Stomach (tissue), 19 donors: ENCODE measurements at places on chromosomes 4 and X. TPM values are rescaled to one million over a fixed set of nuclear protein-coding genes. Genes with fewer than 3 reads are reported as not detected.

DNA sequence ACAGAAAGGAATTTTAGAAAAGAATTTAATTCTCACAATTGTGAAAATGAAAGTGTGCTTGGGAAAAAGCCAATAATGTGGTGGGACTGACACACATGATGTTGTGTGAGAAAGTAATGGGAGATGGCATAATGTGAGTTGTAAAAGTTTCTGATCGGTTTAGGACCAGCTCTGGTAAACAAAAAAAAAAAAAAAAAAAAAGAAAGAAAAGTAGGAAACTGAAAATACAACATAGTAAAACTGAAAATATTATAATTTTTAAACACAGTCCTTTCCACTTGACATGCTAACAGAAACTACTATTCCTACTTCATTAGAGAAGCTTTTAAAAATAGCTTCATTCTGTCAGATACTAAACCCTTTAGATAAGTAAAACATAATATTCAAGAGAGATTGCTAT is 28.2 kb downstream of the RAP1GDS1 start:
- H3K36me3 ChIP-seq = no peaks in the 10 kb centered on the region
- DNase-seq = no peak
- H3K27ac ChIP-seq = no peak overlapping the region
- peaks cover 7% of the 10 kb centered on the region for H3K4me1 ChIP-seq
- no peak overlapping the region for H3K4me3 ChIP-seq

GRCh38 chrX:109475174-109475891 is 6.6 kb downstream of the GUCY2F start:
- no peak overlapping the region for H3K27ac ChIP-seq
- no peaks in the 10 kb centered on the region for H3K4me1 ChIP-seq
- H3K36me3 ChIP-seq = no peaks in the 10 kb centered on the region
- H3K27me3 ChIP-seq = peaks cover 16% of the 10 kb centered on the region
- no peak overlapping the region for H3K4me3 ChIP-seq

DNA sequence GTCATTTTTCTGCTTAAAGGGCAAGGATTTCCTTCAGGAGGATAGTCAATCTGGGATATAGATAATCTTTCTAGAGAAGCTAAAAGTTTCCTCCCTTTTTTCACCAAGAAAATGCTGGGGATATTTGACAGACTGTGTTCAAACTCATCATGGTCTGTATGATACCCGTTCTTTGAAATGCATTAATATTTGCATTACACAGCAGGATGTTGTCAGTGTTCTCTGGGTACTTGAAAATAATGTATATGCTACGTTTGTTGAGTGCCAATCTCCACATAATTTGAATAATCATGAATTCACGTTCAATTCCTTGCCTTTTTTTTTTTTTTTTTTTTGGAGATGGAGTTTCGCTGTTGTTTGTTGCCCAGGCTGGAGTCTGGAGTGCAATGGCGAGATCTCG is 18.0 kb upstream of the BMPR1B start:
- no peaks in the 10 kb centered on the region for H3K27me3 ChIP-seq
- H3K4me1 ChIP-seq = no peaks in the 10 kb centered on the region
- no peak for DNase-seq
- H3K27ac ChIP-seq = no peak overlapping the region

GRCh38 chr4:47718696-47719095 is 119.2 kb downstream of the CORIN start:
- H3K36me3 ChIP-seq = no peaks in the 10 kb centered on the region
- no peak overlapping the region for H3K4me3 ChIP-seq
- no peak overlapping the region for H3K27ac ChIP-seq
- H3K4me1 ChIP-seq = no peaks in the 10 kb centered on the region
- no peak for DNase-seq

GRCh38 chr4:188930822-188931221 is 791.6 kb downstream of the TRIML1 start:
- no peaks in the 10 kb centered on the region for H3K4me1 ChIP-seq
- no peaks in the 10 kb centered on the region for H3K36me3 ChIP-seq
- no peak overlapping the region for H3K27ac ChIP-seq
- H3K27me3 ChIP-seq = no peaks in the 10 kb centered on the region
- no peak overlapping the region for H3K4me3 ChIP-seq

DNA sequence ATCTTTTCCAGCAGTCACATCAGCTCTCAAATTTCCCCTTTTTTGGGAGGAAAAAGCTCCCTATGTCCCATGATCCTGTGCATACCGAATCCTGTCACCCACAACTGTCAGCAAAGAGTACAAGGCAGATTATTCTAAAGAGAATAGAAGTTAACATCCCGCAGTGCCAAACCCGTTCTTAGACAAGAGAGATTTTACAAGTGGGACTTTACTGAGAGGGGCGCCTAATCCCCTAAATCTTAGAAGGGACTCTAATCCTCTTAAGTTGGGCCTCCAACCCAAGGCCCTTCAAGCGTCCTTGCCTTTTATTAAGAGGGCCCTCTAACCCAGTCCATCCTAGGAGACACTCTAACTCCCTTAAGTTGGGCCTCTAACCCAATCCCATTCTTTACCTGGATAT is 193.9 kb downstream of the CPXCR1 start:
- DNase-seq = no peak
- H3K27me3 ChIP-seq = no peaks in the 10 kb centered on the region
- H3K4me1 ChIP-seq = no peaks in the 10 kb centered on the region
- H3K36me3 ChIP-seq = no peaks in the 10 kb centered on the region

DNA sequence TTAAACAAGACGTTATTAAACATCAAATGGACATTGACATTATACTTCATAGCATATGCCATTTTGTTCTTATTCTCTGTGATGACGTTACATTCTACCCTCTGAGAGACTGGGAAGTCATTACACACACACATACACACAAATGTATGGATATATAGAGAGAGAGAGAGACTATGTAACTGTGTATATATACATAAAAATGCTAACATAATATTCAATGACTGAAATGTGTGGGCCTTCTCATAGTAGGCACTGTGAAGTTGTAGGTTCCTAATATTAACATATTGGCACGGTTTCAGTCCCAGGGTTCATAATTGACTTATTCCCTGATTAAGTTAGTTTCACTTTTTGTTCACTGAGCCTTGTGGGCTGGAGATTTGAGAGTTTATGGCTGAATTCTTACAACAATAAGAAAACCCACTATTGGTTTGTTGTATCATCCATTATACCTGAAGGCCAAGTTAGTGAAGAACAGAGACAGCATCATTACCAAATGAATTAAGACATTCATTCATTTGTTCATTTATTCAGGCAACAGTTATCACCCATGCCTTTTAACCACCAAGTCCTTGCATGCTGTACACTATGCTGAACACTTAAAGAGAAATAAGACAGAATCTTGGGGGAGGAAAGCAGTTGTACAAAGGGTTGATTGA is 68.5 kb downstream of the GAB1 start:
- DNase-seq = no peak
- H3K27me3 ChIP-seq = no peaks in the 10 kb centered on the region
- no peaks in the 10 kb centered on the region for H3K36me3 ChIP-seq
- no peak overlapping the region for H3K4me3 ChIP-seq
- peaks cover 88% of the 10 kb centered on the region for H3K4me1 ChIP-seq
- H3K27ac ChIP-seq = no peak overlapping the region

DNA sequence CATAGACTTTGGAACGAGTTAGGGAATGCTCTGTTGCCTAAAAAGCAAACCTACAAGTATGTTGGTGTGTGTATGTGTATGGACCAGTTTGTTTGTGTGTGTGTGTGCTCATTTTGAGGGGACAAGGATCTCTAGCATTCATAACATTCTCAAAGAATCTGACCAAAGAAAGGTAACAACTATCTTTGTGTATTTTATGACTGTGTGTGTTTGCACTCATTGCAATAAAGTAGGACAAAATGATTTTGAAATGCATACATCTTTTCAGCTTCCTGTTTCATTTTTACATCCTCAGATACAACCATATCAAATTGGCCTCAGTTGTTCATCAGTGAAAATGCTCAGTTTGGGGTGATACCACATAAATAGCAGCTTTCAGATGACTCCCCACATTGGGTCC is 8.3 kb upstream of the XK start:
- H3K27me3 ChIP-seq = no peaks in the 10 kb centered on the region
- DNase-seq = no peak
- H3K27ac ChIP-seq = no peak overlapping the region
- no peaks in the 10 kb centered on the region for H3K36me3 ChIP-seq
- no peaks in the 10 kb centered on the region for H3K4me1 ChIP-seq

DNA sequence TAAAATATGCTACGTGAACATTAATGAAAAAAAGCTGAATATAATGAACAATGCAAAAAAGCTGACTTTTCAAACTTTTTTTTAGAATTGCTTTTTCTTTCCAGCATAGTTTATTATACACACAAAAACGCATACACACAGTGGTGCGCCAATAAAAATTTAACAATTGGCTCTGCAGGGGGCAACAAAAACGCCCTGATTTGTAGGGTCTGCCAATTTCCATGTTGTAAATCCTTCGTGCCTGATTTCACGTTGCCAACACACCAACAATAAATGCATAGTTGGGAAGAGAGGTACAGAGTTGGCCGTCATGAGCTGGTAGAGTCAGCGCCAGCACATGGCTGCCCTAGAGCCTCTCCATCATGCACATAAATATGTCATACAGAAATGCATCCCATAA is 333.1 kb downstream of the MAPK10 start:
- DNase-seq = no peak
- no peak overlapping the region for H3K27ac ChIP-seq
- no peaks in the 10 kb centered on the region for H3K4me1 ChIP-seq
- no peaks in the 10 kb centered on the region for H3K36me3 ChIP-seq

GRCh38 chrX:38462257-38462656 is 99.1 kb upstream of the TSPAN7 start:
- no peak overlapping the region for H3K27ac ChIP-seq
- H3K27me3 ChIP-seq = no peaks in the 10 kb centered on the region
- no peaks in the 10 kb centered on the region for H3K36me3 ChIP-seq
- no peak for DNase-seq
- no peak overlapping the region for H3K4me3 ChIP-seq

The CFP gene
- total RNA-seq = not detected

DNA sequence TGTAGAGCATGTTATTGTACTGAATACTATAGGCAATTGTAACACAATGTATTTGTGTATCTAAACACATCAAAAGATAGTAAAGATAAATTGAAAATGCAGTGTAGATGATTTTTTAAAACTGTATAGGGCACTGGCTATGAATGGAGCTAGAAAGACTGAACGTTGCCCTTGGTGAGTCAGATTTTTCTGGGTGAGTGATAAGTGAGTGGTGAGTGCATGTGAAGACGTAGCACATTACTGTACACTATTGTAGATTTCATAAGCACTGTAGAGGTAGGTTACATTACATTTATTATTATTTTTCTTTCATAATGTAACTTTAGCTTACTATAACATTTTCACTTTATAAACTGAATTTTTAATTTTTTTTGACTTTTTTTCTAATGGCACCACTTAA is 1491.6 kb downstream of the TECRL start:
- no peak overlapping the region for H3K27ac ChIP-seq
- no peaks in the 10 kb centered on the region for H3K4me1 ChIP-seq
- H3K27me3 ChIP-seq = no peaks in the 10 kb centered on the region
- H3K36me3 ChIP-seq = no peaks in the 10 kb centered on the region

DNA sequence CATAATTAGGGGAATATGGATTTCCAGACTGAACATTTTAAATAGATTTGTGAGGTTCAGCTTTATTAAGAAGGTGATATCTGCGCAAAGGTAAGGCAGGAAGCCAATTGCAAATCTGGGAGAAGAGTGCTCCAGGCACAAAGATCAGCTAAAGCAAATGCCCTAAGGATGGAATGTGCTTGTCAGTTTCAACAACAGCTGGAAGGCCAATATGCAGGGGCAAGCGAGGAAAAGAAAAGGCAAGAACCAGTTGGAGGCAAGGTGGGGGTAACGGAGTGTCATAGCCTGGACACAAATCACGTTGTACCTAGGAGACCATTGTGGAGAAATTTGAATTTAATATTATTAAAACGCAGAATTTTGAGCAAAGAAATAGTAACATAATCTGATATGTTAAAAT is 1710.3 kb upstream of the PCDH7 start:
- H3K4me3 ChIP-seq = no peak overlapping the region
- no peak for DNase-seq
- no peaks in the 10 kb centered on the region for H3K4me1 ChIP-seq

The MAP9 gene
- total RNA-seq = 16.4 TPM

- H3K27me3 ChIP-seq = no peaks in the 10 kb centered on the region
- H3K36me3 ChIP-seq = no peaks in the 10 kb centered on the region
- peaks cover 34% of the 10 kb centered on the region for H3K4me1 ChIP-seq
- peak; percentile 85 for DNase-seq
These were observed 631.6 kb downstream of the SPRY1 start for GRCh38 chr4:124028182-124028581.
